ENCODE measurements at places on chromosomes 4 and X.

GRCh38 chr4:56790691-56791091 lies 30.8 kb downstream of the SPINK2 start:
- no peak for DNase-seq

DNA sequence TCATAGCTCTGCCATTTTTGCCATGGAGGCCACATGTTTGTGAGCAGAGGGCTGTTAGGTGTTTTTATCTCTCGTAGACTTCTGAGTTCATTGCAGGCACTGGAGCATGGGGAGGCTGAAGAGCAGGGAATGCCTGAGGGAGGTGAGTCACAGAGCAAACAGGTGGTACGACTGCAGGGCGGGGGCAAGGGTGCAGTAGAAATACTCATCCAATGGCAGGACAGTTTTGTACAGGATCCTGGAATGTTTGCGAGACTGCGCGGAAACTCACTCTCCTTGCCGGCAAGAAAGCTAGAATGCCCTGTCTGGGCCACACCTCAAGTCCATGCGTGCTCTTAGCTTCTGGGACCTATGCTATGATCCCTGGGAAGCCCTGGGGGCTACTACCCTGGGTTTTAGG lies 20.0 kb upstream of the VCX2 start:
- no peak for DNase-seq

GRCh38 chr4:62940229-62940628 lies 1469.0 kb downstream of the TECRL start:
- no peak for DNase-seq

DNA sequence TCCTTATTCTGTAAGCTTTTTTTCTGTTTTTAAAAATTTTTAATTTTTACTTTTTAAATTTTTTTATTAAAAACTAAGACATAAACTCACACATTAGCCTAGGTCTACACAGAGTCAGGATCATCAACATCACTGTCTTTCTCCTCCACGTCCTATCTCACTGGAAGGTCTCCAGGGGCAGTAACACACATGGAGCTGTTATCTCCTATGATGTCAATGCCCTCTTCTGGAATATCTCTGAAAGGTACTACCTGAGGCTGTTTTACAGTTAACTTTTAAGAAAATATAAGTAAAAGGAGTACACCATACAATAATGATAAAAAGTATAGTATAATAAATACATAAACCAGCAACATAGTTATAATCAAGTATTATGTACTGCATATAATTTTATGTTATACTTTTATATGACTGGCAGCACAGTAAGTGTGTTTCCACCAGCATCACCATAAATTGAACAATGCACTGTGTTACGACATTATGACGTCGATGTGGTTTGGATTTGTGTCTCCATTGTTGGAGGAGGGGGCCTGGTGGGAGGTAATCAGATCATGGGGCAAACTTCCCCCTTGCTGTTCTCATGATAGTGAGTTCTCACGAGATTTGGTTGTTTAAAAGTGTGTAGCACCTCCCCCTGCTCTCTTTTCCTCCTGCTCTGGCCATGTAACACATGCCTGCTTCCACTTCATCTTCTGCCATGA lies 21.3 kb downstream of the IL15 start:
- no peak for DNase-seq

DNA sequence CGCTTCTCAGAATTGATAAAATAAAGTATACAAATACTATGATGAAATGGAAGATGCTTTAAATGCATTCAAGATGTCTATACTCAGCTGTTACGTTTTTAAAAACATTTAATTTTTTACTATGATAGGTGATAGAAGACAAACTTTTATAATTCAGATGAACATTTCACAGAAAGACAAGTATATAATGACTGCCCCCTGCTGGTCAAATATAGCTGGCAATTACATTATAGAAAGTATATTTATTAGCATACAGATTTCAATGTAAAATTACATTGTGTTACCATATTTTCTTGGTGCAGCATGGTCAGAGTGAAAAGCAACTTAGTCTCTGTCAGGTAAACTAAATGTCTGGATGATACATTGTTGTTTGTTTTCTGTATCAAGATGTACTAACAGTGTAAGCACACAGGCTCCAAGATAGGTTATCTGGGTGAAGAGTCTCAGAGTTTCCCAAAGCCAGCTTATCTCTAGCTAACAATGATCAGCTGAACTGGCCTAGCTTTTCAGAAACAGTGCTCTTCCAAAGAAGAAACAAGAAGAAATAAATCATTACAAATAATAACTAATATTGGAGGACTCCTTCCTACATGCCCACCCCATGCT lies 54.1 kb downstream of the SRPX start:
- no peak for DNase-seq

DNA sequence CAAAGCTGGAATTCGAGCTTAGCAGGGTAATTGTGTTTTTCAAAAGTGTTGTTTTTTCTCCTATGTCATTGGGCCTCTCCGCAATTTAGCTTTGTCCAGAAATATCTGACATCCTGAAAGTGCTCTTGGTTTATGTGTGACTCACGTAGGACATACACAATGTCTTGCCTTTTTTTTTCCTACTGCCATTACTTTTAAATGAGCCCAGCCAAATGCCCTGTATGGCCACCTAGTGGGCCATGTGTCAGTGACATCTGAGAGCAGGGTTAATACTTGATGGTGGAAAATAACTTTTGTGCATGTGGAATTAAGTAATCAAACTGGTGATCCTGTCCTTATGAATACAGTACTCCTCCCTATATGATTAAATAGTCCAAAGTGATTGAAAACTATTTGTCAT lies 1411.1 kb upstream of the TENM3 start:
- no peak for DNase-seq

DNA sequence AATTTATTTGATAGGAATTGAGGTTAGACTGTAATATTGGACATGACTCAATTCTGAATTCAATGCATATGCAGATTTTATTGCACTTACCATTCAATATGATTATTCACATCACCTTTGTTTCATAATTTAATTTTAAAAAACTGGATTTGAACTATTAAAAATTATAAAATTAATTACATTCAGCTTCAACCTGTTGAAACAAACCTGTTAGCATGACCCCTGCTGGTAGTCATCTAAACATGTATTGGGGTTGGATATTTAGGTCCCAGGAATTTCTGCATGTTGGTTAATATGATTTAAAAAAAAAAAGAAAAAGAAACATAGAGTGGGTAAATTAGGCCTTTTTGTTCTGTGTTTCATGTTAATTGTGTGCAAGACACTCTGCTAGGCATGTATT lies 85.9 kb downstream of the ARSJ start:
- DNase-seq, result no peak

- no peak for DNase-seq
Observed at GRCh38 chr4:115824630-115825029, 711.2 kb upstream of the NDST4 start.

- DNase-seq, result no peak
Observed at GRCh38 chr4:26108054-26108453, 194.0 kb downstream of the SMIM20 start.

- DNase-seq, result no peak
Observed at GRCh38 chr4:24210332-24210902, 320.6 kb upstream of the PPARGC1A start.

DNA sequence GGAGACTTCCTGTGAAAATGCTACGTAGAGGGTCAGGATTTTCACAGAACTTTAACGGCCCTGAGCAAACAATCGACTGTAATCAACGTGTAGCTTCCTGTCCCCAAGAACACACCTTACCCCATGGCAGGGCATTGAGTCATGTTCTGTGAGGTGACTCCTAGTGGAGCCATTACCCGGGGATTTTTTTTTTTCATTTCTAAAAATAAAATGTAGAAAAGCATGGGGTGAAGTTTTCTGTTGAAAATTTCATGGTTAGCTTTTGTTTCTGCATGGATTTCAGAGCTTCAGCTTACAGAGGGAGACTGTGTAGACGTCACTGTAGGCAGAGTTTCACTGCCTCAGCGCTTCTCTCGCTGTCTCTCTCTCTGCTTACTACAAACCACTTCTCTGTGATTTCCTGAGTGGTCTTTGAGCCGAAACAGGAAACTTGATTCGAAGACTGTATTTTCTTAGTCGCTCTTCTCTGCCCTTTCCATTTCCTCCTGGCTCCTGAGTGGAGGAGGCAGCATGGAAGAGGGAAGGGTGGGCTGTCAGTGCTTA lies 111.7 kb downstream of the NFKB1 start:
- no peak for DNase-seq

- DNase-seq, result no peak
Observed at GRCh38 chrX:104568304-104568915, 2.4 kb downstream of the IL1RAPL2 start.
